DMS79 (cell line): ENCODE measurements at places on chromosomes 5 and 9.

DNA sequence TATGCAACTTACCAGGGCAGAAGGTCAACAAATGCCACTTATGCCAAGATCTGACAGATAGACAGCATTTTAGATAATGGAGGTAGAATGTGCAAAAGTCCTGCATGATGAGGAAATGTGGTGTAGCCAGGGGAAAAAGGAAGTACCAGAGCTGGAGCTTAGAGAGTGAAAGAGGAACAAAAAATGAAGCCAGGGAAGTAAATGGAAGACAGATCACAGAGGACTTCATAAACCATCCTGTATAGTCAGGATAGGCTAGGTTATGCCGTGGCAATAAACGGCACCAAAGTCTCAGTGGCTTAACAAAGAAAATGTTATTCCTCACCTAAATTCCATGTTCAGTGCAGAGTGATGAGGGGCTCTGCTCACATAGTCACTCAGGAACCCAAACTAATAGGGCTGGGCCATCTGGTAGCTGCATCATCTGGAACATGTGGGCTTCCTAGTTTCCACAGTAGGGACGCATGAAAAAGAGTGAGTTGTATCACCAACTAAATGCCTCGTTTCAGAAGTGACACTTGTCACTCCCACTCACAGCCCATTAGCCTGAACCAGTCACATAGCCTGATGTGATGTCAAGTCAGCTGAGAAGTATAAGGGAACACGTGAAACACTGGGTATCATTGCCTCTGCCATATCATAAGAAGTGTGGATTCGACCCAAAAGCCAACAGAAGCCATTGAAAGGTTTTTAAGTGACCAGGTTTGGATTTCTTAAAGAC lies 70.3 kb downstream of the SH3RF2 start:
- DNase-seq: no peak

DNA sequence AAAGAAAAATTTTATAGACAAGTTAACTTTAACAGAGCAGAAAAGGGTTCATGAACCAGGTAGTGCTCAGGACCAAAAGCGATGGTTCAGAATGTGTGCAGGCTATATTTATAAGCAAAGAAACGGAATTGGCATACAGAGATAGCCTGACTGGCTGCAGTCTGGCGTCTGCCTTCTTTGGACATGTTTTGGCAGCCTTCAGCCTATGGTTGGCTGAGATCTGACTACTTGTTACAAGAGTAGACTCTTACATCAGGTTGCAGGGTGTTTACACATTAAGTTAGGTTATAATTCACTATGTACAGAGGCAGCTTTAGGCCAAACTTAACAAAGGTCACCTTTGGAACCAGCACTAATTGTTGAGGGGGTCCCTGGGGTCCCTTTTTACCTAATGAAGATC lies 7.0 kb downstream of the NOP16 start:
- no peak for DNase-seq

GRCh38 chr5:85512896-85513295 lies 1104.8 kb upstream of the COX7C start:
- no peak for DNase-seq

DNA sequence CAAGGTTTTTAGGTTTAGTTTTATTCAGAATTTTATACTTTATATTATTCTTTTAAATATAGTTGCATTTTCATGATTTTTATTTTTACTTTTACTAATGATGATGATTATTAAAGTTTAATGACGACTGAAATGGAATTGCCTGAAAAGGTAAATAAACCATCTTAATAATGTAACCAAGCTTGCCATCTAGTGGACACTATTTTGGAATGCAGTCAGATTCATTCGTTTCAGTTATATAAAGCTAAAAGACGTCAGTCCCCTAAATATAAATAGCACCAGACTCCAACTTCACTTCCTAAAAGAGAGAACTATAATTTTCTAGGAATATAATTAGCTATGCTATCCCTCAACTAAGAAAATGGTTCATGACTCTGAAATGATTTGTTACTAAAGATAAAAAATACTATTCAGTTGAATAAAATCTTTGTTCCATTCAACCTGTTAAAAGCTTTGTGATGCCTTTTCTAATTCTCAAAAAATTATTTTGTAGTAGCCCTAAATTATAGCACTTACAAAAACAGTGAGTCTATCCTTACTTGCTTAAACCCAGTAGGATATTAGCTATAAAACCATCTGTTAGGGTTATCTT lies 19.9 kb downstream of the ABITRAM start:
- DNase-seq: no peak

- peak; percentile 32 for DNase-seq
These were observed at the start of gene F2RL1 for GRCh38 chr5:76818844-76819831. Gene F2RL1, plus strand, starts transcription at chr5:76819030. Its CDS starts 153 bp downstream, at chr5:76819183.

DNA sequence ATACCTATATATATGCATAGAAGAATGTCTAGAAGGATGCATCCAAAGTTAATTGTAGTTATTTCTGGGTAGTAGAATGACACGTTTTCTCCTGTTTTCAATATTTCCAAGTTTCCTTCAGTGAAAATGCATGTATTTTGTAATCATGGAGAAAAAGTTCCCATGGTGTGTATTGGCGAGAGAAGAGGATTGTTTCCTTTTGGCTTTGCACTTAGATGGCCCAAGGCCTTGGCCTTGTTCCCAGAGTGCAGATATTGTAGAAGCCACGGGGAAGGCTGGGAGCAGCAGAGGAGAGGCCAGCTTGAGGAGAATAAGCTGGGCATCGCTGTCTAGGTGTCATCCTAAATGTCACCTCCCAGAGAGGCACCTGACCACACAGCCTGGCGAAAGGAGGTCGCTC lies 44.0 kb downstream of the IRF1 start:
- DNase-seq: no peak

DNA sequence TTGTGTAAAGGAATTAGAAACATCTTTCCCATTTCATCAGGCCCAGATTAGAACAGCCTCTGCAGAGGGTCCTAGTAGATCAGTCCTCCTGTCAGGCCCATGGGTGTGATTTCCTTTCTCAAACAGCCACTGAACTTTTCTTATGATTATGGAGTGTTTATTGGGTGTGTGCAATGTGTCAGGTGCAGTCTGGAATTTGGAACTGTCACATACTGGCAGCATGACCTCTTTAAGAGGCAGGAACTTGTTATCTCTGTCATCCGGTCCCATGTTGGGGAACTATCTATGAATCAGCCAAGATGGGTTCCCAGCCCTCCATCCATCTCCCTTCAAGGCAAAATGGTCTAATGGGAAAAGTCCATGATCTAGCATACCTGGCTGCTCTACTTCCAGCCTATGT lies 11.6 kb upstream of the MEGF9 start:
- DNase-seq: no peak

DNA sequence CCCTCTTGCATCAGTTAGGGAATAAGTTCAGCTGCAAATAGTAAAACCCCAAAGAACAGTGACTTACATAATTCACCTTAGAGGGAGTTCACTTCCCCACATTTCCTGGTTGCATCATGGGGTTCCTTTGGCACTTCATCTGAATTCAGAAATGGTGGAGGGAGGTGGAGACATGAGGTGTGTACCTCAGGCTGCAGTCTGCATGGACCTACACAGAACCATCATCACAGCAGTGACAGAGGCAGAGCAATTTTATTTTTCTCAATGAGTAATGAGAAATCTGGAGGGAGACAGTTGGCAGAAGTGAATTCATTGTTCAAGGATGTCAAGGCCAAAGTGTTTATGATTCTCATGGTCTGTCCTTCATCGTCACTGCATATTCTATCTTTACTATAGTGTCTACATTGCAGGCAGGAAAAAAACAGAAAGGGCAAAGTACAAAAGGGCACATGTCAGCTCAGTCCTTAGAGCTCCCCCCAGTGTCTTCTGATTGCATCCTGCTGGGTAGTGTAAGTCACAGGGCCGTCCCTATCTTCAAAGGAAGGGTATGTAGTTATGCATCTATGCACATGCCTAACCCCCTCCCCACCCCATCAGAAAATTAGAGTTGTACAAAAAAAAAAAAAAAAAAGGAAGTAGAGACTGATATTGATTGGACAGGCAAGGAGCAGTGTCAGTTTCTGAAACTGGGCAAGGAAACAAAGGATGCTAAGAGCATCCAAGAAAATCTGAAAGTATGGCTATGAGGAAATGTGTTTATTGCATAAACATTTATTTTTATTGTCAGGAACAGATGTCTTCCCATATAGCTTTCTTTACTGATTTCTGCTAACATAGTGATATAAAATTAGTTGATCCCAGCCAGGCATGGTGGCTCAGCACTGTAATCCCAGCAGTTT lies 132.7 kb upstream of the APC start:
- DNase-seq: no peak

DNA sequence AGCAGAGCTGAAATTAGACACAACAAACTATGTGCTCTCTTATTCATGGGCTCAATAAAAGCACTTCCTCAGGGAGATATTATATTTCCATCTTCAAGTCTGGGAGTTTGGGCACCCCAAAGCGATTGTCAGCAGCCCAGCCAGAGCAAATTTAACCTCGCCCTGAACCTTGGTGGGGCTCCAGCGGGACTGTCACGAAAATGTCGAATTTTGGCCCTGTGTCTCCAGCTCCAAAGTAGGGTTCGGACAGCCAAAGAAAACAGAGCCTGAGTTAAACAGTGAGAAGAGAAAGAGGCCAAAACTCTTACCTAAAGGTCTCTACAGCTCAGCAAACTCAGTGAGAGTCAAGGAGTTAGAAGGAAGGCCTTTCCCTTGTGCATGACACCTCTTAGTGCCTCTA lies 432.9 kb downstream of the SPATA31D1 start:
- DNase-seq: no peak

GRCh38 chr9:134699343-134699740 lies 57.7 kb downstream of the COL5A1 start:
- DNase-seq: no peak

DNA sequence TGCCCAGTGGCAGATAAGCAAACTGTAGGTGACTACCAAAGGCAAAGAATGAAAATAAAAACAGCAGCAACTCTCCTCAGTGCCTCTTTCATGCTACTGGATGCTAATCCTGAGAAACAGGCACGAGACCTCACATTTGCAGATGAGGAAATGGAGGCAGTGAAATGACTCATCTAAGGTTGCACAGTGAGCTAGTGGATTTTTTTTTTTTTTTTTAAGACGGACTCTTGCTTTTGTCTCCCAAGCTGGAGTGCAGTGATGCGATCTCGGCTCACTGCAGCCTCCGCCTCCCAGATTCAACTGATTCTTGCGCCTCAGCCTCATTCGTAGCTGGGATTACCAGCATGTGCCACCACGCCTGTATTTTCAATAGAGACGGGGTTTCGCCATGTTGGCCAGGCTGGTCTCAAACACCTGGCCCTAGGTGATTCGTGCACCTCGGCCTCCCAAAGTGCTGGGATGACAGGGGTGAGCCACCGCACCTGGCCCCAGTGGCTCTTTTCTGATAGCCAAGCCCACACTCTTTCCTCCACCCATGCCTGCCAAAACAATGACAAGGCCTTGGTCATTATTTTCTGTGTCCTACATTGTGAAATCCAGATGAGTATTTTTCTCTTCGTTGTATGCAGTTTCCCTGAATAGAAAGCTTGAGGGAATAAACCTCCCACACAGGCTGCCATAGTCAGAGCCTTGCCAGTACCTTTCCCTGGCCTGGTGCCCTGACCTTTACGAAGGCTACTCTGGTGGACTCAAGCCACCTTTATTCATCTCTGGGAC lies 19.2 kb downstream of the DOCK2 start:
- no peak for DNase-seq
